Islet precursor cell (in vitro differentiated cells): ENCODE measurements at places on chromosomes 6 and 20.

GRCh38 chr6:6993503-6994237 lies 114.1 kb upstream of the RREB1 start:
- no peak for DNase-seq

- no peak for DNase-seq
These were observed 17.0 kb downstream of the NFATC2 start for GRCh38 chr20:51525241-51526105.

DNA sequence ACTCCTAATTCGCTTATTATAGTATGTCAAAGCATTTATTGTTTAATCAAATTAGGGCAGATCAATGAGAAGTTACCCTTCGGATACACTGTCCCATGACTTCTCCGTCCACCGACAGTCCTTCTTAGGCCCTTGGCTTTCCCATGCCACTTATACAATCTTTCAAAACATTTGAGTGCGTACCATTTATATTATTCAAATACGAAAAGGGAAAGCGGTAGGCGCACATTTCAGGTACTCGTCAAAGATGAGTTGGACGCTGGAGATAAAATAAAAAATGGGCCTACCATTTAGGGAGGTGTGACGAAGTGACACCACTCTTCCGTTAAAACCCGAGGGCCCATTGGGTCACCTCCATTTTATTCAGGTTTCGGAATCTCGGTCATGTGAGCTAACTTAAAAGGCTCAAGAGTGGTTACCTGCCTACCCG lies 542 bp upstream of the AFG1L start:
- DNase-seq = no peak

DNA sequence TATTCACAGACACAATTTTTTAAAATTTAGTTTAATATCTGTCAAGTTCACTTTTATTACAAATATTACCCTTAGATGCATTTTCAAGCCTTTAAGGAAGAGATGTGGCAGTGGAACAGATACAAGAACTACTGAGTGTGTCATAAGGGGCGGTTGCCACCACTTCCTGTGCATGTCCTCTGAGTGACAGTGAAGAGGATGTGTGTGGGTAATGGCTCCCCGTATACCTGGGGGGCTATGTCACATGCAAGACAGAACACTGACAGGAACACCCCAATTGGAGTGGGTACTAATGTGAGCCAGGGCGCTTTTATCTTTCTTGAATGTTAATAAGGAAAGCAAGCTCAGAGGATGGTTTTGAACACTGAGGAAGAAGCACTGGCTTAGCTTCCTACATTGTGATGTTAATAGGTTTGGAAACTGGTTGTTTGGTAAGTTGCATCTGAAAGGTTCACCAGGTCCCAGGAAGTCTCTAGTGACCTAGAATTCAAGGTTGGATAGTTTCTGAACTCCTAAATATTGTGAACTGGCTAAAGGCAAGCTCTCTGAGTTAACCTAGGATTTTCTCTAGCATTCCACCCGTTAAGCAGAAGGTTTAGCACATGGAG lies 83.4 kb upstream of the ASF1A start:
- DNase-seq = no peak

DNA sequence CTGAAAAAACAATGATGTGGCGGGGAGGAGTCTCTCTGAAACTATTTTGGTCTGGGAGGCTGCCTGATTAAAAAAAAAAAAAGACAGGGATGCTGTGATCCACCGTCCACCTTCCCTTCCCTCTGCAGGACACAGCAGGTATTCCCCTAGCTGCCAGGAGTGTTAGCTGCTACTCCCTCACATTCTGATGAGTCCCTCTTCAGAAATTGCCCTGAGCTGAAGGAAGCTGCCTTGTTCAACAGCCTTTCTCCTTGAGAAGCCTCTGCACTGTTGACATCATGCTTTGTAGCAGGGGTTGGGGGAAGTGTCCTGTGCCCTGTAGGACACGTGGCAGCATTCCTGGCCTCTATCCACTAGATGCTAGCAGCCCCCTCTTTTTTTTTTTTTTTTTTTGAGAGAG lies 71.7 kb upstream of the ZMYND8 start:
- DNase-seq = peak; percentile 70

DNA sequence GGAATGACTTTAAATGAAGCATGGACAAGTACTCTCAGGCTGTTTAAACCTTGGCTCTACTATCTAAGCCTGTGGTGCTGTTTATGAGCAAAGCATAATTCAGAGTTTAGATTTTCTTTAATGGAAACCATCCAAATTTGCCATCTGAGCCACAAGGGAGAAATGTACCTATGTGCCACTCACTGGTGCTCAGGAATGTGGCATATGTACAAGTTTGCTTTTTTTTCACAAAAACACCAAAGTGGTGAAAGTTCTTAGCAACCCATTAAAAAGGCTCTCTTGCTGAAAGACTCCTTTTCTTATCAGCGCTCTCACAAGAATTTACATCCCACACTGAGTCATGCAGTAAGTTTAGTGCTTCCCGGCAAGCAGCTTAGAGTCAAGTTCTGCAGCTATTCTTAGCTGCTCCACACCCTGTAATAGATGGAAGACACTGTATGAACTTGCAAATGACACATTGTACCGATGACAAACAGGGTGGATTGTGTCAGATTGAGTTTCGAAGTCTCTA lies 57.3 kb upstream of the MLIP start:
- DNase-seq = peak; percentile 83

DNA sequence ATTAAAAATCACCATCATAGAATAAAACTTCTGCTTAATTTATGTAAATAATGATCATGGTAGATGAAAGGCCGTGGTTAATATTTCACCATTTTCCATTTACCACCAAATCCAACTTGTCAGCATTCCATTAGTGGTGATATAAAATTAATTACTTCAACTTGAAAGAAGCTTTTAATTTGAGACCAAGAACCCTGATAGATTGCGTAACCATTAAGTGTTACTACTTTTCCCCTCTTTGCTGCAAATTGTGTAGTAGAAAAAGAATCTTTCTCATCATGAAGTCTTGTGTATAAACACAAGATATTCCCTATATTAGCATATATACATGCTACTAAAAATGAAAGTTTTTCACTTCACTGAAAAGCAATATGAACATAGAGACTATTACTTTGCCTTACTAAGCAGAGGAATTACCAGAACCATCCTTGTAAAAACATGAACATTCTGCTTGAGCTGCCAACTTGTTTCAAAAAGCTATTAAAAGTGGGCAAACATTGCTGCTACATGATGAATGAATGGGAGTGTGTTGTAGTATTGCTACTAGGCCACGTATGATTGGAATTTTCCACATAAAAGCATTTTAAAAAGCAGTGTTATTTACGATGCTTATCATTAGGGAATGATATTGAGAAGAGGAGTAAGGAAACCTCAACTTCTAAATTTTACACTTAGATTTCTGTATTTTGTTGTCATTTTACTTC lies 35.0 kb downstream of the STX11 start:
- no peak for DNase-seq

DNA sequence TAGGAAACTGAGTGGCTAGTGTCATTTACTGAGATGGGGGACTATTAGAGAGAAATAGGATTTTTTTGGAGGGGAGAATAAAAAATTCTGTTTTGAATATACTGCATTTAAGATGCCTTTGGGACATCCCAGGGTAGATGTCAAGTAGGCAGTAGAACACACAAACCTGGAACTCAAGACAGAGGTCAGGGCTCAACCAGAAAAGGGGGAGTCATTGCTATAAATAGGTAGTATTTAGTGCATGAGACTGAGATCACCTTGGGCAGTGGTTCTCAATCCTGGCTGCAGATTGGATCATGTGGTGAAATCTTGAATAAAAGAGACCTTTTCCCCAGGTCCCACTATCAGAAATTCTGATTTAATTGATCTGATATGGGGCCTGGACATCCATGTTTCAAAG lies 110.5 kb upstream of the SUPT3H start:
- DNase-seq = no peak

DNA sequence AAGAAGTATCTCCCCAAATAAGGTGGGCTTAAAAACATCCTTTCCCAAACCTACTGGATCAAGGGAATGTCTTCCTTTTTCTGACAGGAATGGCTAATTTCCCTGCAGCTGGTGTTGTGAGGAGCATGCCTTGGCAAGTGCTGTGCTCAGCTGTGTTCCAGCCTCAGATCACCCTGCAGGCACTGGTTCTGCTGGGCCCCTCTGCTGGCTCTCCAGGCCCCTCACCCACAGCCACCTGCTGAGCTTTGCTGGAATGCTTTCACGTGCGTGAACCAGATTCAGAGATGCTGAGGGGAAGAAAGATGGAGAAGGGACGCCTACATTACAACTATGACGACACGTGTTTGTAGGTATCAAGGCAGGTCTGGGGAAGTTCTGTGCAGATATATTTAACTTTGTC lies 71.3 kb upstream of the FOXC1 start:
- no peak for DNase-seq

GRCh38 chr20:32019563-32020463 lies 9.6 kb downstream of the CCM2L start:
- DNase-seq = no peak

GRCh38 chr6:167879612-167880011 lies 52.9 kb downstream of the AFDN start:
- no peak for DNase-seq

DNA sequence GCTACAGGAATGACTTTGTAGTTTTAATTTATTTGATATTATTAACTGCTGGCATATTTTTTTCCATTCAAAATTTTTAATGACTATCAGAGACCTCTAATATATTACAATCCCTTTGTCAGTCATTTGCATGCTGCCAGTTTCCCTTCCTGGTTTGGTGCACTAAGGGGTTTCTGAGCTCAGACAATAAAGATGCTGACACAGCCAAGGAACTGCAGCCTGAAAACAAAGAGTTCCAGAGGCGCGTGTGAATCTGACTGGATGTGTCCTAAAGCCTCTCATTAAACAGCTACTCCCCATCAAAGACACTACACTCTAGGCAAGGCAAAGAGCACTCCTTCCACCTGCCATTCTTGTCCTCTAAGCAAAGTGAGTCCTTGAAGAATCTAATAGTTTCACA lies 116.8 kb upstream of the DST start:
- no peak for DNase-seq

DNA sequence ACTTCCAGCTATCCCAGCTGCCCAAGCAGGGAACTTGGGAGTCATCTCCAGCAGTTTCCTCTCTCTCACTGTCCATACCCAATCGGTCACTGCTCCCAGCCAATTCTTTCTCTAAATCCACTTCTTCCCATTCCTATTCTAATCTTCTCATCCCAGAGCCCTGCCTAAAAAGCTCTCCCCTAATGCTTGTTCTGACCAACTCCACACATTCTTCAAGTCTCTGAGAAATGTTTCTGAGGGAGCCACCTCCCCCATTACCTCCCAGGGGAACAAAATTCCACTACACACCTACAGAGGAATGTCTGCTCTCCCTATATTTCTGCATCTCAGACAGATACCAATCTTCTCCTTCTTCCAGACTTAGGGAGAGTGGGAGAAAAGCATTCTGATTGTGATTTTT lies 14.0 kb downstream of the SLC17A4 start:
- peak; percentile 63 for DNase-seq

- no peak for DNase-seq
These were observed 3.7 kb downstream of the MRPL14 start for GRCh38 chr6:44123544-44123943.

DNA sequence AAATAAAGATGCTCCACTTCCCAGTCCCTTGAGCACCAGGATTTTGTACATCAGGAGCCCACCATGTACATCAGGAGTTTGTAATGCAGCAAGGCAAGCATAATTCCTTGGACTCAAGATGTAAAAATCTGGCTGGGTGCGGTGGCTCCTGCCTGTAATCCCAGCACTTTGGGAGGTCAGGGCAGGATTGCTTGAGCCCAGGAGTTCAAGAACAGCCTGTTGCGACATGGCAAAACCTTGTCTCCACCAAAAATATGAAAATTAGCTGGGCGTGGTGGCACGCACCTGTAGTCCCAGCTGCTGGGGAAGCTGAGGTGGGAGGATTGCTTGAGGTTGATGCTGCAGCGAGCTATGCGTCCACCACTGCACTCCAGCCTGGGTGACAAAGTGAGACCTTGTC lies 16.1 kb upstream of the MAP1LC3A start:
- no peak for DNase-seq

GRCh38 chr6:25083784-25084507 lies 148.2 kb upstream of the RIPOR2 start:
- DNase-seq = no peak

DNA sequence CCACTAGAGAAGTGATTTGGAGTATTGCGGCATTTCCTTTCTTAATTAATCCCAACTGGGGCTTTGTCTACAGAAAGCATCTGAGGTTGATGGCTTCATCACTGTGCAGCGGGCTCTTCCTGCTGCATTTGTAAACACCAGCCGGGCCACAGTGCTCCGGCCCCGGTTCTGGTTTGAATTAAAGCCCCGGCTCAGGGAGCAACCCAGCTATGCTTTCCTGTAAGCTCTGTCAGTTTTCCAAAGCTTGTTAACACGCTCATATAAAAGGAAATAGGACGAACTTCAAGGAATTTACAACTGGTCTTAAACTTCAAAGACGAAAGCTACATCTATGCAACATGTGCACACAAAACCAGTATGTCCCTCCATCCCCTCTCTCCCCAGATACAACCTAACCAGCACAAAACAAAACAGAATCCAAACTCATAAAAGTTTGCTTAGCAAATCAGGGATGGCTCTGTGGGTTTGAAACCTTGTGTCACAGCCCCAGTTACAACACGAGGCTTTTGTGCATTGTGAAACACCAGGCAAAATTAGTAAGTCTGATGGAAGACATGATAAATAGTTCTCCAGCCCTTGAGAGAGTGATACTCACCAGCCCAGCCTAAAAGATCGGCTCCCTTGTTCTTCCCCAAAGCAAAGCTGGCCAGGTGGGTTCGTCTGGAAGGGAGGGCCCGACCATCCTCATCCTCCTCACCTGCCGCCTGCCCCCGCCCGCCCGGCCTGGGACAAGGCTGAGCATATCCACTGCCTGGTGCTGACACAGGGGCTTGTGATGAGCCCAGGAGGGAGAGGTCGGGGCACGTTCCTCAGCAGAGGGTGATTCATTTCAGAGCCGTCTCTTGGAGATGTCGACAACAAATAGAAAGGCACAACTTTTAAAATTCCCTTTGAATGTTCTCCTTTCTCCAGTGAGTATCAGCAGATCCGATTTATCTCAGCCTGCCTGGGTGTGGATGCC lies 197.9 kb downstream of the TFAP2C start:
- DNase-seq = peak; percentile 80

DNA sequence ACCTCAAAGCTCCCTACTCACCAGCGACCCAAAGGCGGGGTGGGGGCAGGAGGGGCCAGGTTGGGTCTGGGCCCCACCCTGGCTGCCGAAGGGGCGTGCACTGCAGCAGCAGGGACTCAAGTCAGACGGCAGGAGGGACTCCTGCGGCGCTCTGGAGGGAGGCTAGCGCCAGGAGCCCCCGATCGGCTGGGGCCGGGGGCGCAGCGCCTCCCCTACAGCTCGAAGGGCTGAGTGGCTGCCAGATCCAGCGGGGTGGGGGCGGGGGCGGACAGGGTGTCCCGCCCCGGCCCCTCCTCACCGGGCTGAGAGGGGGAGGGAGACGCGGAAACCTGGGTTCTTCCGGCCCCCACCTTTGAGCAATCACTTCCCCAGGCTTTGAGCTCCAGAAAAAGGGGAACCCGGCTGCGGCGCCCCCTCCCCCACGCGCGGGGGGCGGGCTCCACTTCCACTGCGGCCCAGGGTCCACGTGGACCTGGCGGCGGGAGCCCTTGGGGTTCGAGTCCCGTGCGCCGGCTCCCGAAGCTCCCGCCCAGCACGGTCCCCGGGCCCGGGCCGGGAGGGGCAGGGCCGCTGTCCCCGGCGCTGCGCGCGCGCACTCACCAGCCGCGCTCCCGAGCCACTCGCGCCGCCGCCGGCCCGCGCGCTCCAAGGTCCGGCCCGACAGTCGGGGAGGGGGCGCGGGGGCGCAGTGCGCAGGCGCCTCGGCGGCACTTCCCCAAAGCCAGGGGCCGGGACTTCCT lies at the start of gene RGS19:
Gene RGS19, minus strand, starts transcription at position 246 of the 740 bp plus-strand sequence. CDS start 2,632 bp downstream, outside the sequence.
- peak; percentile 84 for DNase-seq

- peak; percentile 59 for DNase-seq
These were observed 9.6 kb downstream of the MOXD1 start for GRCh38 chr6:132391391-132392269.
